ENCODE measurements at places on chromosomes 2 and 18. TPM values are rescaled to one million over a fixed set of nuclear protein-coding genes. Genes with fewer than 3 reads are reported as not detected.

DNA sequence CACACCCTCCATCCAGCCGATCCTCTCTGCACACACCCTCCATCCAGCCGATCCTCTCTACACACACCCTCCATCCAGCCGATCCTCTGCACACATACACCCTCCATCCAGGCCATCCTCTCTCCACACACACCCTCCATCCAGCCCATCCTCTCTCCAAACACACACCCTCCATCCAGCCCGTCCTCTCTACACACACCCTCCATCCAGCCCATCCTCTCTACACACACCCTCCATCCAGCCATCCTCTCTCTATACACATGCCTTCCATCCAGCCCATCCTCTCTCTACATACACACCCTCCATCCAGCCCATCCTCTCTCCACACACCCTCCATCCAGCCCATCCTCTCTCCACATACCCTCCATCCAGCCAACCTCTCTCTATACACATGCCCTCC is 83.1 kb downstream of the EIPR1 start:
- no peaks in the 10 kb centered on the region for H3K27me3 ChIP-seq
- no peak overlapping the region for H3K4me3 ChIP-seq
- no peak overlapping the region for H3K27ac ChIP-seq
- peaks cover 7% of the 10 kb centered on the region for H3K4me1 ChIP-seq
- DNase-seq = no peak

ST8SIA3 gene
- total RNA-seq = not detected

DNA sequence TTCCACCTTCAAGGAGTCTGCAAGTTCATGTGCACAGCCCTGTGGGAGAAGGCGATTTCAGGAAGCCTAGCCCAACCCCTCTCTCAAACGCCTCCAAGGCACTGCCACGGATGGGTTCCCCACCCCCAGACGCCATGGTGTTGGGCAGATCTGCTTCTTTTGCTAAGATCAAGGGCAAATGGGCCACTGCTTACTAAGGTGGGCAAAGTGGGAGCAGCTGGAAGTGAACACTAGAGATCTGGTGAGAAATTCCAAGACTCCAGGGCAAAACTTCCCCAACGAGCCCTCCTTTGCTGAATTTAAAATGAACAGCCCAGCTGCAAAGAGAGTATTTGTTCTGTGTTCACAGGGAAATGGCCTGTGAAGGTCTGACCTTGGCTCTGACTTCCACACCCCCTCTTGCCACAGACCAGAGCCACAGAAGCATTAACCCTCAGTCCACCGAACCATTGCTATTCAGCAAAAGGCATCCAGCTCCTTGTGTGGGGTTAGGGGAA is 45.1 kb upstream of the ZBTB7C start:
- H3K4me3 ChIP-seq = no peak overlapping the region
- H3K36me3 ChIP-seq = no peaks in the 10 kb centered on the region
- no peak for DNase-seq
- no peak overlapping the region for H3K27ac ChIP-seq
- H3K4me1 ChIP-seq = peaks cover 28% of the 10 kb centered on the region

DNA sequence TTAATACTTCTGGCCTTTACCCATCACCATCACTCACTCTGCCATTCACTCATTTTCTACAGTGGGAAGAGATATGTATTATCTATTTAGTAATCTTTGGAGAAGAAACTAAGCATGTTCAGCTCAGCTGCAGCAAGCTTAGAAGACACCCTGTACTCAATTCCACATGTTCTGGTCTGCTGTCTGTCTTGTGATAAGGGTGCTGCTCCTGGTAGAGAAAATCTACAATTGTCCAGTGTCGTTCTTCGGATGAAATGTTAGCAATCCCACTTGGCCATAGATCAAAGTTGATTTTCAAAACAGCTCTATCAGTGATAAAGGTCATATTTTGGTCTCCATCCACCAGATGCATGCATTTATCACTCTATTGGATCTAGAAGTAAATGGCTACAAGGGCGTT is 337.1 kb downstream of the LRRTM4 start:
- DNase-seq = no peak
- no peaks in the 10 kb centered on the region for H3K27me3 ChIP-seq
- no peak overlapping the region for H3K4me3 ChIP-seq

DNA sequence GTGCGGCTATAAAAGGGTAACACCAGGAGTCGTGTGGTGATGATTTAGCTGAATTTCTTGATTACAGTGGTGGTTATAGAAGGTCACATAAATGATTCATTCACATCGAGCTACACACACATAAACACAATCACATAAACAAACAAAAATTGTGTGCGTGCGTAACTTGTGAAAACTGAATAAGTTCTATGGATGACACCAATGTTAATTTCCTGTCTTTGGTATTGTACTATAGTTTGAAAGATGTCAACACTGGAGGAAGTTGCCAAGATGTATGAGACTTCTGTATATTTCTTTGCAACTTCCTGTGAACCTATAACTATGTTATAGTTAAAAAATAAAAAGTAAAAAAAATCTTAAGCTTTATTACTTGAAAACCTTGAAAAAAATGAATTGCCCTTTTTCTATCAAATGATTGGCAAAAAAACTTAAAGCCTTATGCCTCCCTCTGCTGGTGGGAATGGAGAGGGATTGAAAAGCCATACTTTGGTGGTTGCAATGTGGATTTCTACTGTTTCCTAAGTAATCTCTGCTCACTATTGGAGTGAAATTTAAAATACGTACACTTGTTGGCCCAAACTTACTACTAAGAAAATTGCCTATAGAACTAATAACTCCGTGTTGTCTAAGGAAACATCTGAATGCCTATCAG is 227.7 kb downstream of the RPIA start:
- DNase-seq = no peak
- H3K27ac ChIP-seq = no peak overlapping the region
- H3K4me1 ChIP-seq = no peaks in the 10 kb centered on the region
- H3K36me3 ChIP-seq = no peaks in the 10 kb centered on the region

RBM43 gene
- total RNA-seq = 10.4 TPM

RNF181 gene
- 42.8 TPM for total RNA-seq

Measured in T-helper 17 cell (primary cell).